ENCODE measurements at places on chromosomes 4 and X.
A peak's percentile ranks its signal among the peaks of the same experiment; 100 is the strongest.

- DNase-seq: peak; percentile 62
These were observed 2.3 kb upstream of the SOWAHD start for GRCh38 chrX:119755981-119756533.

GRCh38 chr4:139241086-139241783 is 38.8 kb downstream of the MGARP start:
- DNase-seq: no peak

- no peak for DNase-seq
These were observed 195.0 kb upstream of the LDB2 start for GRCh38 chr4:17093481-17093880.

GRCh38 chrX:42127563-42127962 is 204.2 kb upstream of the CASK start:
- no peak for DNase-seq

GRCh38 chr4:83255584-83255983 is 29.0 kb downstream of the COQ2 start:
- no peak for DNase-seq

- no peak for DNase-seq
These were observed 30.9 kb upstream of the CDKN2AIP start for GRCh38 chr4:183413234-183414200.

DNA sequence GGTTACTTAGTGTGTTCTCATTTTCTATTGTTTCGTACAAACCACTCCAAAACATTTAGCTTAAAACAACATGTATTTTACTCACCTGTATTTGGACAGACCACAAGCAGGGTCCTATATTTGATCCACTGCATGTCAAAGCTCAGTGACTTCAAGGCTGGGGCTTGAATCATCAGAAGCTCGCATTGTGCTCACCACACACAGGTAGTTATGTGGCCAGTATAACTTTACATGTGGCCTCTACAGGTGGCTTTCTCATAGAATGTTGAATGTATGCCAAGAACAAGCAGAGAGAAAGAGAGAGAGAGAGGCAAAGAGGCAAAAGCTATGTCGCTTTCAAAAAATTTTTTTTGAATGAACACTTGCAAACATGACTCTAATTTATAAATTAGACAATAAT is 107.6 kb downstream of the QRFPR start:
- DNase-seq: no peak

DNA sequence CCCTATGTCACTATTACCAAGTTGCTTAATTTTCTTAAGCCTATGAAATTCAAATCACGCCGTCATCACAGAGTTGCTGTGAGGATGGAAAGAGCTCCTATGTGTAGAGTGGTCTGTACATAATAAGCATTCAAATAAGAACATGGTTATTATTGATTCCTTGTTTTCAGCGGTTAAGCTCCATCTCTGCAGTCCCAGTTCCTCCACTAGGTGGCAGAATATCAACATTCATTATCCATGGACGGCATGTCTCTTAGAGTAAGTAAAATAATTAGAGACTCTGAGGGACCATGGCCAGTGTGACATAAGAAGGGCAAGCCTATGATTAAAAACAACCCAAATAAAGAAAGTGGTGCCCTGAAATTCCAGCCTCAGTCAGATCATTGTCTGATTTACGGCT is 132.5 kb upstream of the NHS start:
- DNase-seq: peak; percentile 28

DNA sequence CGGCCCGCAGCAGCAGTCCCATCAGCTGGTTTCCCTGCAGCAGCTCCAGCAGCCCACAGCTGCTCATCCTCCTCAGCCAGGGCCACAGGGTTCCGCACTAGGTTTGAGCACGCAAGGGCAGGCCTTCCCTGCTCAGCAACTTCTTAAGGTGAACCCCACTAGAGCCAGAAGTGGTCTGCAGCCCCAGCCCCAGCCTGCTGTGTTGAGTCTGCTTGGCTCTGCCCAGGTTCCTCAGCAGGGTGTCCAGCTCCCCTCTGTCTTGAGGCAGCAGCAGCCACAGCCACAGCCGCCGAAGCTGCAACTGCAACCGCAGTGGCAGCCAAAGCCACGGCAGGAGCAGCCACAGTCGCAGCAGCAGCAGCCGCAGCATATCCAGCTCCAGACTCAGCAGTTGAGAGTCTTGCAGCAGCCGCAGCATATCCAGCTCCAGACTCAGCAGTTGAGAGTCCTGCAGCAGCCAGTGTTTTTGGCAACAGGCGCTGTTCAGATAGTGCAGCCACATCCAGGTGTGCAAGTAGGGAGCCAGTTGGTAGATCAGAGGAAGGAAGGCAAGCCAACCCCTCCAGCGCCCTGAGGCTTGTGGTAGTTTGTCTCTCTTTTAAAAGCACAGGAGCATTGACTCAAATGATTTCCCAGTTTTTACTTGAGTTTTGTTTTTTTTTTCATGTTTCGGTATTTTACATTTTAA is 4.6 kb downstream of the SUPT20HL1 start:
- DNase-seq: no peak

GRCh38 chr4:101156619-101157310 is 190.6 kb downstream of the PPP3CA start:
- no peak for DNase-seq

GRCh38 chrX:20271186-20271585 is 4.5 kb upstream of the RPS6KA3 start:
- no peak for DNase-seq

GRCh38 chrX:22699581-22700091 is 300.1 kb upstream of the DDX53 start:
- no peak for DNase-seq

- no peak for DNase-seq
These were observed 56.4 kb downstream of the SPOCK3 start for GRCh38 chr4:167177925-167178324.

- peak; percentile 82 for DNase-seq
These were observed 626 bp upstream of the CEP135 start for GRCh38 chr4:55947912-55948725.

DNA sequence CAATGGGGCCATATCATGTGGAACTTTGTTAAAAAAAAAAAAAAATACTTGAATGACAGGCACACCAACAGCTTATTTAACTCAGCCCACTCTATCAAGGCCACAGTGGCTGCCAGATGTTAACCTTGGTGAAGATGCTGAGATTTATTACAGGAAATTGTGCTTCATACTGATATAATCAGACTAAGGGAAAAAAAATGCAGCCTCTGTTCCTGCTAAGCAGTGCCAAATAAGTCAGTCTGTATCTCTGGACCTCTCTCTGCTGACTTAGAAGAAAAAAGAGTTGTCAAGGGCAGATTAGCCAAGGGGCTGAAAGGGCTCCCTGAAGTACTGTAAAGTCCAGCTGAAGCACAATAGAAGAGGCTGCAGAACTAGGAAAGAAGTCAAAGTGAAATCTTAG is 677.7 kb upstream of the HTR2C start:
- DNase-seq: no peak

DNA sequence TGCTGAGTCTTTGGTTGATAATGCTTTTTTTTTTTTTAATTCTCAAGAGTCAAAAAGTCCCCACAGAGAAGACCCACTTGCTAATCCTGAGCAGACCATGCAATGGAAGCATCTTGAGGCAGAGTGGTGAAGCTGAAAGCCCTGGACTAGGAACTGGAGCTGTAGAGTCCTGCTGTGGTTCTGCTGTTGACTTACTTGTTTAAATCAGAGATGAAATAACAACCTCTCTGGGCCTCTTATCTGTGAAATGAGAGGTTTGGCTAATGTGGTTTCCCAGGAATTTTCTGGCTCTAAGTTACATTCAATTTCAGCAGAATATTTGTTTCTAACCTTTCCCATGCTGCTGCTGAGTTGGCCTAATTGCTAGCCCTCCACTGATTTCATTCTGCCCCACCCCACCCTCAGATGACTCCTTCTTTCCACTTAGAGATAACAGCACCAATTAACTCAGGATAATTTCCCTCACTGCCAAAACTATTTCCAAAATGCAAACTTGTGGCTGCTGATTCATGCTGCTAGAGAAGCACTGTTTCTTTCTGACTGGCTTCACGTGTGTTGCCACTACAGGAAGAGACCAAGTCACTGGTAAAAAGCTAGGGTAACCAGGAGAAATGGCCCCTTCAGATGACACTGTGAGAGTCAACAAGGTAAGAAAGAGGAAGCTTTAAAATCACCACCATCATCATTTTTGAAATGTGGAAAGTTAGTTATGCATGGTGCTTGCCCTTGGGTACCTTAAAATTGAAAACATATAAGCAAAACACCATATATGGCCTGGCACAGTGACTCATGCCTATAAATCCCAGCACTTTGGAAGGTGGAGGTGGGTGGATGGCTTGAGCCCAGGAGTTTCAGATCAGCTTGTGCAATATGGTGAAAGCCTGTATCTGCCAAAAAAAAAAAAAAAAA is 326.4 kb downstream of the DCHS2 start:
- no peak for DNase-seq

DNA sequence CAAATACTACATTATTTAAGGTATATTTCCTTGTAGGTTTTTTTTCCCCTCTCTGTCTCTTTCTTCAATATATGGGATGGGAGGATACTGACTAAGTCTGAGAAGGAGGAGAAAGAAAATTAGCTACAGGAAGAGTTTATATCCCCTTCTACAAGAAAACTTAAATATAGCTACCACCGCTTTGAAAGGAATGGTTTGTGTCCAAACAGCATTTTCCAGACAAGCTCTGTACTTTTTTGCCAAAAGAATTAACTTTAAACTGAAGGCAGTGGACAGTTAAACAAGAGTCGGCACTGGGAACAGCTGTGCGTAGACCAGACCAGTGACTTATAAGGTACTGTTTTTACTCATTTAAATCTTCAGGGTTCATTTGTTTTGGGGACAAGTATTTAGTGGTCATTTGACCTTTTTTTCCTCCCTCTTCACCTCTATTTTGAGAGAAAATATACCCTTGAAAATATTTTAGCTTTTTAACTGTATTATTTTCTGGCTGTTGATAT is 303.7 kb downstream of the ARHGAP24 start:
- no peak for DNase-seq

DNA sequence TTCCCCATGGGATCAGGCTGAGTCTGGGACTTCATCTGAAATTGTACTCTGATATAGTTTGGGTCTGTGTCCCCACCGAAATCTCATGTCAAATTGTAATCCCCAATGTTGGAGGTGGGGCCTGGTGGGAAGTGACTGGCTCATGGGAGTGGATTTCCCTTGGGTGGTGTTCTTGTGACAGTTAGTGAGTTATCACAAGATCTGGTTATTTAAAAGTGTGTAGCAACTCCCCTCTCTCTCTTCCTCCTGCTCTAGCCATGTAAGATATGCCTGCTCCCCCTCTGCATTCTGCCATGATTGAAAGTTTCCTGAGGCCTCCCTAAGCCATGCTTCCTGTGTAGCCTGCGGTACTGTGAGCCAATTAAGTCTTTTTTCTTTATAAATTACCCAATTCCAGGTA is 61.0 kb downstream of the RASGEF1B start:
- DNase-seq: no peak

DNA sequence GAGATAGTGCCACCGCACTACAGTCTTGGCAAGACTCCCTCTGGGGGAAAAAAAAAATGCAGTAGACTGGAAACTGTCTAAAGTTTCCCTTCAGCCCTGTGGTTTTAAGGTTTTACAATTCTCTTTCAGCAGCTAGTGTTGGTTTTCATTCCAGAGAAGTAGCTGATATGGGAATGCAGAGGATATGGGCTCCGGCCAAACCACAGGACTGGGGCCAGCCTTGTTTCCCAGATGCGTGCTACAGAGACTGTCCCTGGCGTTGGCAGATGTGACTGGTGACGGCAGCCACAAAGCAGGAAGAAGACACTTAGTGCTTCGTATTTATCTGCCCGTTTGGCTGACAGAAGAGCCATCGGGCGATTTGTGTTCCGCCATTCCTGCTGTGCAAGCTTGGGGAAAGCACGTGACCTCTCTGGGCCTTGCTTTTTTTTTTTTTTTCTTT is 43.2 kb downstream of the ZBTB49 start:
- no peak for DNase-seq

- DNase-seq: no peak
These were observed 153.3 kb downstream of the LDB2 start for GRCh38 chr4:16745009-16745635.

- DNase-seq: no peak
These were observed 11.4 kb upstream of the PUDP start for GRCh38 chrX:7159149-7159861.

GRCh38 chr4:129264008-129264657 is 168.2 kb downstream of the C4orf33 start:
- no peak for DNase-seq

DNA sequence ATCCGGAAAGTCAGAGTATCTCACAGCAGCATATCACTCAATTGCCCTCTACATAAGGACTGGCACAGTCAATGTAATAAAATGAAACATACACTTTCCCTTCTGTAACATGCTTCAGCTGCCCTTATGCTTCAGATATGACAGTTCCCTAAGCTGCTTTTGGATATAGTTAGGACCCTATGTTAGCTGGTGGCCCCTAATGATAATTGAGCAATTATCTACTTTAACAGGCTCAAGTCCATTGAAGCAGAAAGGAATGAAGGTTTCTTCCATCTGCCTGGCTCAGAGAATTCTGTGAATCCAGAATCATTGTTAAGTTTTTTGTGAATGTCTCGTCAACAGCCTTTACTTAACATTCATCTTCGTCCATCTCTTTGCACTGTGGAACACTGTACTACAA is 951.2 kb upstream of the DIAPH2 start:
- DNase-seq: no peak

- no peak for DNase-seq
These were observed 2.1 kb upstream of the FAT1 start for GRCh38 chr4:186725469-186726425.

DNA sequence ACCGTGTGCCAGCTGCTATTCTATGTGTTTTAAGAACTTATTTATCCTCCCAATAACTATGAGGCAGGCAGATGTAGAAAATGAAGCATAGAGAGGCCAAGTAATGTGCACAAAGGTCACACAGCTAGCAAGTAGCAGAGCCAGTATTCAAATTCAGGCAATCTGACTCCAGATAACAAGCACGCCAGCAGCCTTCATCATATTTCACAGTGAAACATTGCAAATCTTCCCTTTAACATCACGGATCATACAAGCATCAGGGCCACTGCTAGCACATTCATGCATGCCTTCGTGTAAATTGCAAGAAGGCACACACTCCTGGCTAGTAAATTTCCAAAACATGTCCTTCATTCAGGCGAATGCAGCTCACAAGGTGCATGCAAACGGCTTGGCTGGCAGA is 33.1 kb downstream of the MAOB start:
- no peak for DNase-seq

DNA sequence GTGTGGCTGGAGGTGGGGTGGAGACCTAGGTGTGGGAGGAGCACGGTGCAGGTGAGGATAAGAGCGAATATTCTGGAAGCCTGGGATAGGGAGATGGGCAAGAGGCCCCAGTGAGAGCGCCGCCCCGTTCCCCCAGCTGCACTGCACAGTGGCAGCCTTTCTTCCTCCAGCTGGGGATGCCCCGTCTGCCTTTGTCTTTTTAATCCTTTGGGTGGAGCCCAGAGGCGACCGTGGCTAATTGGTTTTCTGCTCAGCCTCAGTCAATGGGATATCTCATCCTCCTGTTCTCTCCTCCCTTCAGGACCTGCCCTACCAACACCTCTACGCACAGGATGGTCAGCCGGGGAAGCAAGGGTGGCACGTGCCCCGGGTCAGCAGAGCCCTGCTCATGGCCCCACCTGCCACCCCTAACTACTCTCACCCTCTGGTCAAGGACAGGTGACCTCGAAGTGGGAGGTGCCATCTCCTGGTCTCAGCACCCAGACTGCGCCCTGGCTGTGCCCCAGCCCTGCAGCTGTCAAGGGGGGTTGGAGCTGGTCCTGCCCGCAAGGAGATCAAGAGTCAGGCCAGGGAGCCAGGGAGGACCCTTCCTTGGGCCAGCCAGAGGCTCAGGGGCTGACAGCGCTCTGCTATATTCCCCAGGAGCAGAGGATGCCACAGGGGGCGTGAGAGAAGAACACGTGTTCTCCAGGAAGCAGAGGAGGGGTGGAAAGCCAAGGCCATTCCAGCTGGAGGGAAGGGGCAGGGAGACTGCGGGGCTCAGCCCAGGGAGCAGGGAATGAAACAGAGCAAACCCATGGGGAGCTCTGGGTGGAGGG is 64.0 kb downstream of the ADRA2C start:
- no peak for DNase-seq
